H1 (cell line): ENCODE measurements at places on chromosomes 1 and 21. TPM values are rescaled to one million over a fixed set of nuclear protein-coding genes. Genes with fewer than 3 reads are reported as not detected.

The GBP5 gene
- not detected in 2 replicates for total RNA-seq

- no peak for DNase-seq
- no peaks in the 10 kb centered on the region for H3K36me3 ChIP-seq
- H3K27ac ChIP-seq = no peak overlapping the region
These were observed 120.7 kb downstream of the NFIA start for GRCh38 chr1:61202854-61203598.

GRCh38 chr1:38285807-38286530, 239.4 kb upstream of the POU3F1 start:
- H3K27me3 ChIP-seq = 0 out of 2 replicates have a peak, but pooled peaks cover 2% of the 10 kb centered on the region
- no peak overlapping the region for H3K4me3 ChIP-seq
- H3K36me3 ChIP-seq = no peaks in the 10 kb centered on the region
- H3K4me1 ChIP-seq = peaks cover 25% of the 10 kb centered on the region

The C1orf21 gene
- total RNA-seq = 49.9 and 51.0 TPM in 2 replicates

The ZNF648 gene
- 0.20 and 0.23 TPM in 2 replicates for total RNA-seq

- peaks cover 23% of the 10 kb centered on the region for H3K4me1 ChIP-seq
- no peak overlapping the region for H3K27ac ChIP-seq
- no peak for DNase-seq
- H3K4me3 ChIP-seq = no peak overlapping the region
- no peaks in the 10 kb centered on the region for H3K36me3 ChIP-seq
- no peaks in the 10 kb centered on the region for H3K27me3 ChIP-seq
These were observed 39.9 kb upstream of the TSPEAR start for GRCh38 chr21:44751186-44751798.

GRCh38 chr1:162026881-162027280, 3.2 kb upstream of the OLFML2B start:
- no peak for DNase-seq
- peaks cover 3% of the 10 kb centered on the region; the same call in 1 of the 2 replicates for H3K4me1 ChIP-seq
- no peaks in the 10 kb centered on the region for H3K36me3 ChIP-seq
- H3K27ac ChIP-seq = no peak overlapping the region
- peaks cover 29% of the 10 kb centered on the region for H3K27me3 ChIP-seq

GRCh38 chr21:44753357-44753756, 42.0 kb upstream of the TSPEAR start:
- DNase-seq = no peak
- no peaks in the 10 kb centered on the region for H3K27me3 ChIP-seq
- H3K36me3 ChIP-seq = no peaks in the 10 kb centered on the region
- H3K4me3 ChIP-seq = no peak overlapping the region
- no peak overlapping the region for H3K27ac ChIP-seq

- no peak overlapping the region for H3K27ac ChIP-seq
- no peaks in the 10 kb centered on the region for H3K27me3 ChIP-seq
- H3K36me3 ChIP-seq = no peaks in the 10 kb centered on the region; the same call in 1 of the 2 replicates
- no peak for DNase-seq
- H3K4me1 ChIP-seq = no peaks in the 10 kb centered on the region
These were observed 48.8 kb downstream of the SUCO start for GRCh38 chr1:172581779-172582178.

DNA sequence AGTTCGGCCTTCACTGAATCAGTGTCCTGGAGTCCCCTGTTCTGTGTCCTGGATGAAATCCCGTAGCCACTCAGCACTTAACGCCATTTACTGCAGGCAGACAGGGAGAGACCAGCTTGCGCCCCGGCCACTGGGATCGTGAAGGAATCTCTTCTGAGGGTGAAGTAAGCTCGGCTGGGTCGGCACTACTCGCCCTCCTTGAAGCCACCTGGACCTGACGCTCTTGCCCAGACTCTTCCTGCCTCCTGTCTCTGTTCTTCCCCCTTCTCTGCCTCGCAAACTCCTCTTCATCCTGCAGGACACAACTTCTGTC, 99.9 kb upstream of the ZBTB40 start:
- DNase-seq = no peak
- H3K36me3 ChIP-seq = no peaks in the 10 kb centered on the region
- no peak overlapping the region for H3K27ac ChIP-seq
- H3K4me1 ChIP-seq = peaks cover 10% of the 10 kb centered on the region

The FNDC7 gene
- 0.13 and 0.36 TPM in 2 replicates for total RNA-seq

DNA sequence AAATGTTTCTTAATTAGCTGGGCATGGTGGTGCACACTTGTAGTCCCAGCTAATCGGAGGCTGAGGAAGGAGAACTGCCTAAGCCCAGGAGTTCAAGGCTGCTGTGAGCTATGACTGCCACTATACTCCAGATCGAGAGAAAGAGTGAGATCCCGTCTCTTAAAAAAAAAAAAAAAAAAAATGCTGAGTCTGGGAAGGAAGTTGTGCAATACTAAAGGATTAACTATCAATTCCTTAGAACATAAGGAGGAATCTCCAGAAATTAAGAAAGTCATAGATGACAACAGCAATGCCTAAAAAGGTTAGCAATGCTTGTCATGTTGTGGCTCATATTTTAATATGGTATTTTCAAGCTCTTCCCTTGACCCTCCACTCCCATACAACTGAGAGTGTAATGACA, 5.3 kb downstream of the LUZP1 start:
- no peak overlapping the region for H3K4me3 ChIP-seq
- H3K36me3 ChIP-seq = no peaks in the 10 kb centered on the region
- H3K27ac ChIP-seq = no peak overlapping the region
- no peak for DNase-seq
- no peaks in the 10 kb centered on the region; the same call in 1 of the 2 replicates for H3K4me1 ChIP-seq

The BRINP3 gene
- total RNA-seq = 0.36 TPM in 1 of 2 replicates, not detected in the other

DNA sequence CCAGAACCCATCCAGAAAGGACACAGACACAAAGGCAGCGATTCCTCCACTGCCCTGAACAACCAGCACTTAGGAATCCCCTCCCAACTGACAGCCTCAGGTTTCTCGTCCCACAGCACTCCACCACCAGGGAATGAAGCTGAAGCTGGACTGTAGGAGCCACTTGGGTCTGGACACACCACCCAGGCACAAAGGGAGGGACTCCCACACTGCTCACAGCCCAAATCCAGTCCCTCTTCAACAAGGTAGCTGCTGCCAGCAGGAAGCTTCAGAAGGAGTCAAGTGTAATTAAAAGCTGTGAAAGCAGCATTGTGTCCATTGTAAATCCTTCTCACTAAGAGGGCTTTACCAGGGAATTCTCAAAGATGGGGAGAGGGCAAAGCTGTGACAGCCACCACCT, 29.0 kb downstream of the LMX1A start:
- H3K27ac ChIP-seq = no peak overlapping the region
- no peaks in the 10 kb centered on the region for H3K27me3 ChIP-seq
- no peak for DNase-seq
- H3K4me1 ChIP-seq = no peaks in the 10 kb centered on the region
- no peak overlapping the region for H3K4me3 ChIP-seq
- no peaks in the 10 kb centered on the region for H3K36me3 ChIP-seq

- peaks cover 4% of the 10 kb centered on the region for H3K4me1 ChIP-seq
- no peaks in the 10 kb centered on the region for H3K27me3 ChIP-seq
- H3K4me3 ChIP-seq = no peak overlapping the region
- no peak overlapping the region for H3K27ac ChIP-seq
These were observed 76.4 kb upstream of the DNAH14 start for GRCh38 chr1:224852901-224853568.

GRCh38 chr21:34833465-34833864, 164.7 kb downstream of the CLIC6 start:
- no peak for DNase-seq
- no peak overlapping the region for H3K4me3 ChIP-seq
- H3K27me3 ChIP-seq = no peaks in the 10 kb centered on the region
- H3K36me3 ChIP-seq = no peaks in the 10 kb centered on the region
- peaks cover 10% of the 10 kb centered on the region for H3K4me1 ChIP-seq

GRCh38 chr1:1312450-1313314, 4.3 kb downstream of the PUSL1 start:
- no peaks in the 10 kb centered on the region for H3K27me3 ChIP-seq
- DNase-seq = no peak
- H3K36me3 ChIP-seq = peaks cover 42% of the 10 kb centered on the region
- peaks cover 14% of the 10 kb centered on the region for H3K4me1 ChIP-seq
- no peak overlapping the region for H3K27ac ChIP-seq

The KRTAP7-1 gene
- total RNA-seq = not detected in 2 replicates

The SPRR1B gene
- not detected in 2 replicates for total RNA-seq

DNA sequence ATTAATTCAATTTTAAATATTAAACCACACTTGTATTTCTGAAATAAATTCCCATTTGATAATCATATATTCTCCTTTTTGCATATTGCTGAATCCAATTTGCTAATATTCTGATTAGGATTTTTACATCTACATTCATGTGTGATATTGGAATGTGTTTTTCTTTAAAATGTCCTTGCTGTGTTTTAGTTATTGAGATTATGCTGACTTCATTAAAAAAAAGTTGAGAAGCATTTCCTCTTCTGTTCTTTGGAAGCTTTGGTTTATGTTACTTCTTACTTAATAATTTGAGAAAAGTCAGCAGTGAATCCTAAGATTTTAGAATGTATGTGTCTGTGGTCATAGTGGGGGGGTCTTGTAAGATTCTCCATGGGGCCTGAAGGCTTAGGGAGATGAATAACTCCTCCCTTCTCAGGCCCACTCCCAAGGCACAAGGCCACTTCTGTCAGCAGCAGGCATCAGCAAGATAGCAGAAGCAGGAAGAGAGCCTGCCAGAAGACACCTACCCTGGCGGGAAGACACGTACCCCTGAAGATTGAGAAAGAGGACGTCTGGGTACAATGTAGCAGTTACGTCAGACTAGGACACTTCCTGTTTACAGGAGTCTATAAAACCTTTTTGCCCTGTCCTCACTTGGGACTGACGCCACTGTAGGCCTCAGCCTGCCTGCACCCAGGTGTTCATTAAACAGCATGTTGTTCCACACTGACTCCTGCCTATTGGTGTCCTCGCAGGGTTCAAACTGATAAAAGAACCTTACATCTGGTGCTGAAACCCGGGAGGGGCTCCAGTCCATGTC, 56.9 kb downstream of the ODF2L start:
- no peak overlapping the region for H3K4me3 ChIP-seq
- no peaks in the 10 kb centered on the region for H3K27me3 ChIP-seq
- no peaks in the 10 kb centered on the region for H3K4me1 ChIP-seq
- no peak overlapping the region for H3K27ac ChIP-seq
- no peaks in the 10 kb centered on the region for H3K36me3 ChIP-seq
- no peak for DNase-seq
